Vagina (tissue), 2 donors: ENCODE measurements at places on chromosomes 2 and 18.

DNA sequence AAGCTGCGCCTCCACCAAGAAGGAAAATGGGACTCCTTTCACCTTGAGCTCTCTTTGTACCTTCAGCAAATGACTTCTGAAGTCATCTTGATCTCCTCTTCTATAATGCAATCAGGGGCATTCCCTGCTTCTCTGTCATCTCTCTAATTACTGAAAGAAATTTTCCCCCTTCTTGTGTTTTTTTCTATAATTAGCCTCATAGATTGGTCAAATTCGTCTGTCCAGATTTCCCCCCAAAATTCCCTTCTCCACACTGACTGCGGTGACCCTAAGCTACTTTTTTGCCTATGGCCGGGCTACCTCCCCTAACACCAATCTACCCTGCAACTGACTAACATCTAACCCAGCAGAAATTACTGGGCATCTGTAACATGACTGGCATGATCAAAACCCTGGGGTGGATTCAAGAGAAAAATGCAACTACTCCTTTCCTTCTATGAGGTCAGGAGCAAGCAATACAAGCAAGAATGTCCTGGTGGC, 168.6 kb downstream of the BCL2 start:
- H3K27me3 ChIP-seq: no peaks in the 10 kb centered on the region
- no peak overlapping the region for H3K27ac ChIP-seq
- H3K4me1 ChIP-seq: peaks cover 57% of the 10 kb centered on the region
- no peaks in the 10 kb centered on the region for H3K36me3 ChIP-seq

GRCh38 chr18:67455890-67456501, 60.5 kb downstream of the DSEL start:
- H3K4me1 ChIP-seq: no peaks in the 10 kb centered on the region
- DNase-seq: no peak

GRCh38 chr2:28277466-28277865, 115.2 kb upstream of the FOSL2 start:
- H3K36me3 ChIP-seq: no peaks in the 10 kb centered on the region
- H3K27me3 ChIP-seq: no peaks in the 10 kb centered on the region
- no peak for DNase-seq

DNA sequence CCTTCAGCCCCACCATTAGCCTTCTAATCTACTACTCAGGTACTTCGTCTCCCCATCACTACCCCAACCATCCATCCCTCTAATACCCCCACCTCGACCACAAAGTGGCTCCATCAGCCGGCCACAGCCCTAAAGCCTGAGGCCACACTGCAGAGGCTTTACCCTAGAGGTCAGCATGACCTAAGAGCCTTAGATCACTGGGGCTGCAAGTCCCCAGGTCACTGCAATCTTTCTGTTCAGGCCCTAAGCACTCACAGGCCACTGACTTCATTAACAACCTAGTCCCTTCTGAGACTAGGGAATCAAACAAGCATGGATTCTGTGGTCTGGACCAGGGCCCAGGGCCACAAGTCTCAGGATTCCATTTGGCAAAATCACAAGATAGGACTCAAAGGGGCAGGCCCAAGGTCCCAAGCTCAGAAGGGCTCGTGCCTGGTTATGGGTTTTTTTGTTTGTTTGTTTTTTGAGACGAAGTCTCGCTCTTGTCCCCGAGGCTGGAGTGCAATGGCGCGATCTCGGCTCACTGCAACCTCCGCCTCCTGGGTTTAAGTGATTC, 37.0 kb upstream of the PKDCC start:
- H3K27me3 ChIP-seq: no peaks in the 10 kb centered on the region
- no peak overlapping the region for H3K27ac ChIP-seq
- H3K4me1 ChIP-seq: peaks cover 8% of the 10 kb centered on the region
- no peak for DNase-seq
- H3K4me3 ChIP-seq: no peak overlapping the region

GRCh38 chr2:24461685-24462084, 29.4 kb upstream of the NCOA1 start:
- no peaks in the 10 kb centered on the region for H3K36me3 ChIP-seq
- no peaks in the 10 kb centered on the region for H3K27me3 ChIP-seq
- no peak overlapping the region for H3K27ac ChIP-seq
- no peak for DNase-seq
- H3K4me3 ChIP-seq: no peak overlapping the region
- peaks cover 5% of the 10 kb centered on the region for H3K4me1 ChIP-seq

DNA sequence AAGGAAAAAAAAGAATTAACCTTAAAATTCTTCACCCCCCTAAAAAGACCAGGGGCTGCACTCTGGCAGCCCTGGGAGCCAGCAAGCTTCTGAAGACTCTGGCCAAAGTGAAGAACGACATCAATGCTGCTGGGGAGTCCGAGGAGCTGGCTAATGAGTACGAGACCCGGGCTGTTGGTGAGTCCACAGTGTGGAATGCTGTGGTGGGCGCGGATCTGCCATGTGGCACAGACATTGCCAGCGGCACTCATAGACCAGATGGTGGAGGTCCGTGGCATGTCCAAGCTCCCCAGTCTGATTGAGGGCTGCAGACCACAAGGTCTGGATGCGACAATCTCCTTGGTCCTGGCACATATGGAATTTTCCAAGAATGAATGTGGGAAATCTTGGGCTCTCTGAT, 47.4 kb downstream of the TRPM8 start:
- H3K36me3 ChIP-seq: no peaks in the 10 kb centered on the region
- DNase-seq: no peak
- no peaks in the 10 kb centered on the region for H3K27me3 ChIP-seq
- H3K4me3 ChIP-seq: no peak overlapping the region

- H3K4me3 ChIP-seq: no peak overlapping the region
- no peaks in the 10 kb centered on the region for H3K36me3 ChIP-seq
- H3K27ac ChIP-seq: no peak overlapping the region
- no peaks in the 10 kb centered on the region for H3K27me3 ChIP-seq
- DNase-seq: peak; percentile 70
These were observed 95.3 kb upstream of the RMDN2 start for GRCh38 chr2:37829616-37830395.

DNA sequence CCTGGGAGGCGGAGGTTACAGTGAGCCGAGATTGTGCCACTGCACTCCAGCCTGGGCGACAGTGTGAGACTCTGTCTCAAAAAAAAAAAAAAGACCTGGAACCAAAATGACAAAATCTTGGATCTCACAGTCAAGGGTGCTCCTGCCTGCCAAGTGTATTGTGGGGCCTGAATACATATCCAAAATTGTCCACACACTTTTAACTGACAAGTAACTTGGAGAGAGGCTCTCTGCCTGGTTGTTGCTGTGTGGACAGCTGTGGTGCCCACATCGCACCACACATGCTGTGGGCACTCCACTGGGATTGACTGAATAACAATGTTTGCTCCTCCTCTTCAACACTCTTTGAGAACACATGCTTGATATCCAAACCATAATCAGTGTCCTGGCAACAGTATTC, 117.6 kb upstream of the REV1 start:
- no peak for DNase-seq
- no peak overlapping the region for H3K4me3 ChIP-seq
- no peaks in the 10 kb centered on the region for H3K36me3 ChIP-seq
- peaks cover 7% of the 10 kb centered on the region for H3K4me1 ChIP-seq
- no peaks in the 10 kb centered on the region for H3K27me3 ChIP-seq
- no peak overlapping the region for H3K27ac ChIP-seq

- no peaks in the 10 kb centered on the region for H3K36me3 ChIP-seq
- no peaks in the 10 kb centered on the region for H3K27me3 ChIP-seq
- DNase-seq: no peak
- H3K4me3 ChIP-seq: no peak overlapping the region
- H3K27ac ChIP-seq: no peak overlapping the region
These were observed 496.2 kb downstream of the SATB2 start for GRCh38 chr2:198961547-198961946.

DNA sequence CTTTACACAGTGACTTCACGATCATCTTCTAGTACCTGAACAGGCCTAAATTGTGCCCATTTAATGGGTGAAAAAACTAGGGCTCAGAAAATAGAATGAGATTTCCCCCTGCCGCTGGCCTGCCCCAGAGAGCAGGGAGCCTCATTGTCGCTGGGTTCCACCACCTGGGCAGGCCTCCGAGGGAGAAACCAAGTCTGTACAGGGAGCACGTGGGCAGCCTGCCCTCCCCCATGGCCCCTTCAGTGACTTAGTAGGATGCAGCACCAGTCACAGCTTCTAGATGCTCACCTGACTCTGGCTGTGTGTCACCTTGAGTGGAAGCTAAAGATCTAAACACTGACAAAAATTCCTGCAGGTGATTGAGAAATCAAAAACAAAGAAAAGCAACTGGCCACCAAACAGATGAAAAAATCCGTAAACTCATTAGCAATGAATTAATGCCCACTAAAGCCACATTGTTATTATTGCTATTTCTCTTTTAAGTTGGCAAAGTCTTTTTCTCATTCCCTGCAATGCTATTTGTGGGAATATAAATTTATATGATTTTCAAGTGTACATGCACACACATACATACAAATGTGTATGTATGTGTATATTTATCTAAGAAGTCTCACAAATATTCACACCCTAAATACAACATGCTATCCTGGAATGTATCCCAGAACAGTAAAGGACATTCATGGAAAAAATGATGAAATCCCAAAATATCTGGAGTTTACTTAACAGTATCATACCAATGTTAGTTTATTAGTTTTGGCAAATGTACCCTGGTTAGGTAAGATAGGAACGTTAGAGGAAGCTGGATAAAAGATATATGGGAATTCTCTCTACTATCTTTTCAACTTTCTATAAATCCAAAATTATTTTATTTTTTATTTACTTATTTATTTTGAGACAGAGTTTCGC, 18.7 kb upstream of the ASPRV1 start:
- no peaks in the 10 kb centered on the region for H3K4me1 ChIP-seq
- no peaks in the 10 kb centered on the region for H3K36me3 ChIP-seq
- no peak overlapping the region for H3K27ac ChIP-seq
